ENCODE measurements at places on chromosomes 13 and 19.

DNA sequence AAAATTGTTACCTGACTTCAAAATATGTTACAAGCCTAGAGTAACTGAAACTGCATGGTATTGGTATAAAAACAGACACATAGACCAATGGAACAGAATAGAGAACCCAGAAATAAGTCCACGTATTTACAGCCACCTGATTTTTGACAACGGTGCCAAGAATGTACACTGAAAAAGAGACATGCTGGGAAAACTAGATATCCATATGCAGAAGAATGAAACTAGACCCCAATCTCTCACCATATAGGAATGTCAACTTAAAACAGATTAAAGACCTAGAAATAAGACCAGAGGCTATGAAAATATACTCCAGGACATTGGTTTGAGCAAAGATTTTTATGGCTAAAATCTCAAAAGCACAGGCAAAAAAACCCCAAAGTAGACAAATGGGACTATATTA is 76.5 kb downstream of the LATS2 start:
- DNase-seq: no peak

DNA sequence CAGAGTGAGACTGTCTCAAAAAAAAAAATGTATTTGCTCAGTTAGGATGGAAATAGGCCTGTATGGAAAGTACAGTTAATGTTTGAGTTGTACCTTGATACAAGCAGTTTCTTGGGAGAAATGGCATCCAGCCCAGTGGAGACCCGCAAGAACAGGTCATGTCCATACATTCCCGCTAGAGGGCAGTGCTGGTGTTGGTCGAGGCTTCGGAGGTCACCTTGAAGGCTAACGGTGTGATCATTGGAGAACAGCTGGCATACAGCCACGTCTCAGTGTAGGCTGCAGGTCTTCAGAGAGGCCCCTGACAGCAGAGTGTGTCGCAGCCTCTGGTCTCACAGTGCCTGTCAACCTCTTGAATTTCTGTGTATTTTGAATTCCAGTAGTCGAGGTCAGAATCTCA is 7.5 kb downstream of the ZNF610 start:
- DNase-seq: peak; percentile 35

GRCh38 chr13:91100944-91101343 is 246.5 kb upstream of the MIR17HG start:
- no peak for DNase-seq

DNA sequence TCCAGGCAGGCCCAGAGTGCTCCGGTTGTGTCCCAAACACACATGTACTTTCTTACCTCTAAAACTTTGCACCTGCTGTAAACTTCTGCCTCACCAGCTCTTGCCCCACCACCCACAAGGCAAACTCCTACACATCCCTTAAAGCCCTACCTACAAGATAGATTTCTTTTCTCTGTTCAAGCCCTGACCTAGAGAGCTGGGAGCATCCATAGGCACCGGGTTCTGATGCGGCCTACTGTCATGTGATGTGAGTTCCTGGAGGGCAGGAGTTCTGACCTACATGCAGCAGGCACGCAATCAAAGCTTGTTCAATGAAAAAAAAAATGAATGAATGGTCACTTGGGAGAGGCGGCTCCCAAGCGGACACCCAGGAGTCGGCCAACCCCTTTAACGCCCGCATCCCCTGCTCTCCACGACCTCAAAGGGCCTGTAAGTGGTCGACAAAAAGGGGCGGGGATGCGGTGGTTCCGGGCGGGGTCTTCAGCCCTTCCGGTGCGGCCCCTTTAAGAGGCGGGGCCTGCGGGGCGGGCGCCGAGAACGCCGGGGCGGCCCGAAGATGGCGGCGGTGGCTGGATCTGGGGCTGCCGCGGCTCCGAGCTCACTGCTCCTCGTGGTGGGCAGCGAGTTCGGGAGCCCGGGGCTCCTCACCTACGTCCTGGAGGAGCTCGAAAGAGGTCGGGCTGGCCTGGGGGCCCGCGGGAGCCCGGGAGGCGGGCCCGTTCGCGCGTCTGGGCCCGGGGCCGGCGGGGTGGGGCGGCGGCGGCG is at the start of gene MAP1S:
Gene MAP1S (plus strand): TSS at position 534 of the 765 bp plus-strand sequence. CDS start 23 bp downstream, at position 557.
- peak; percentile 73 for DNase-seq

GRCh38 chr13:25429466-25429865 is 57.7 kb downstream of the ATP8A2 start:
- DNase-seq: no peak

- no peak for DNase-seq
Measured at GRCh38 chr13:85755123-85755522, 44.1 kb downstream of the SLITRK6 start.

- no peak for DNase-seq
Measured at GRCh38 chr13:91702411-91702810, 304.0 kb downstream of the GPC5 start.

GRCh38 chr19:28485292-28485691 is 727.7 kb downstream of the UQCRFS1 start:
- DNase-seq: no peak

GRCh38 chr13:52348071-52348470 is 57.9 kb downstream of the THSD1 start:
- DNase-seq: no peak

- no peak for DNase-seq
Measured at GRCh38 chr13:46899801-46900200, 2.9 kb upstream of the HTR2A start.

DNA sequence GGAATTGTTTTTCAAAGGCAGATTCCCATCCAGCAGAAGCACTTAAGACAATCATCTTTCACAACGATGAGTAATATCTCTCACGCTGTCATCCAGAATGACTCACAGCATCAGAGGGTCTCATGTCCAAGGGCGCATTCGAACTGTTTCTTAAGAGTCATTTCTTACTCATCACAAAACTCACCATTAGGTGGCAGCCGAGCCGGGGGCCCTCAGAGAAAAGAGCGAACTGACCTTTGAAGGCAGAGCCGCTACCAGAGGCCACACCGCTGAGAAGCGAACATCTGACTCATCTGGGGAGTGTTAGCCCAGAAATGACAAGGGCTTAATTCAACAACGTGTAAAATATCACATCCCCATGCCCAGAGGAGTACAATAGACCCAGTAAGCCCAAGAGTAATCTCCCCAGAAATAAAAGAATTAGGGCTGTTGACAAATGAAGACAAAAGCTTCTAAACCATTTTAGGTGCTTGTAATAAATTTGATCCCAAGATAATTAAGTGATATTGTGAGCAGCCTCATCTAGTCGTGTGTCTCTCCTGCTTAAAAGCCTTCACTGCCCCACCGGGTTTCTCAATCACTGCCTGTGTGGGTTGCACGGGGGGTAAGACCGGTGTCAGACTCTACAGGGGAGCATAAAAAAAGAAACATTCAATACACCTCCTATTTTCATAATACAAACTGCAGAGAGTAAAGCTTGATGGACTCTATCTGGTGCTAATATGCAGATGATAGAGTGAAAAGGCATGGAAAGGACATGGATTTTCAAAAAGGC is 96.2 kb downstream of the CYSLTR2 start:
- DNase-seq: peak; percentile 45

DNA sequence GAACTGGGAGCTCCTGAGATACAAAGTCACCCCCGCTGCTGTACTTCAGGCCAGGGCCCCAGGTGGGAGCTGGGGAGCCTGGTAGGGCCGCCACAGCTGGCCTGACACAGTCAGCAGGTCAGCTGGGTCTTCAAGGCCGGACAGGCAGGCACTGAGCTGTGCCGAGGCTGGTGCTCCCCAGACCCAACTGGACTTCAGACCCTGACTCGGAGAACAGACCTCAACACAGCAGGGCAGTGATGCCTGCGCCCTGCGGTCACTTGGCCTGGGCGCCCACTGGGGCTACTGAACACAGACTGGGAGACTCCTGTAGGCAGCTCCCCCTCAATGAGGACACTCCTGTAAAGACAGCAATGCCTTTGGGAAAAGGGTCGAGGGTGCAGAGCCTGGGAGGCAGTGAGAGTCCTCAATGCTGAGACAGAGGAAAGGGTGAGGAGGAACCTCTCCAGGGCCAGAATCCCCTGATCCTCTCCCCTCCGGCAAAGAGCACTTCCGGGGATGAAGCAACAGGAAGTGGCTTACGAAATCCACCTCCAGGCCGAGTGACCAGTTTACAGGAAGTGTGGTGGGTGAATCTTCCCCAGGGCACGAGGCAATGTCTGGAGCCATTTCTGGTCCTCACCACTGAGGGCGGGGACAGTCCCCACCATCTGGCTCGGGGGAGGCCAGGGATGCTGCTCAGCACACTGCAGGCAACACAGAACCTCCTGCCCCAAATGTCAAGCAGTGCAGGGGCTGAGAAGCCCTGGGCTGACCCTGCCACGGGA is 40.8 kb upstream of the ISYNA1 start:
- DNase-seq: no peak

DNA sequence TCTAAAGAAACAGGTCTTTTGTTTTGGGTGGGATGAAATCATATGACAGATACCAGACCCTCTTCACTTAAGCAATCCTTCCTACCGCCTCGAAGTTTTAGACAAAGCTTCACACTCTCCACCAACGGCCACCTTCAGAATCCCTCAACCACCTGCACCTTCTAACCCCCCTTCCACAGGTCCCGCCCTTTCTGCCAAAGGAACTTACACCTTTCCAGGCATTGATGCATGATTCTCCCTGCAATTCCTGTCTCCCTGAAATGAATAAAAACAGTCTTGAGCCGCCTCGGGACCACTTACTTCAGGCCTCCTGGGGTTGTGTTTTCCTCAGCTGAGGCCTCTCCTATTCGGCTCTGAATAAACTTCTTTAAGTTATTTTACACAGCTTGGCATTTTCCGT is 859 bp downstream of the ZNF433 start:
- no peak for DNase-seq

DNA sequence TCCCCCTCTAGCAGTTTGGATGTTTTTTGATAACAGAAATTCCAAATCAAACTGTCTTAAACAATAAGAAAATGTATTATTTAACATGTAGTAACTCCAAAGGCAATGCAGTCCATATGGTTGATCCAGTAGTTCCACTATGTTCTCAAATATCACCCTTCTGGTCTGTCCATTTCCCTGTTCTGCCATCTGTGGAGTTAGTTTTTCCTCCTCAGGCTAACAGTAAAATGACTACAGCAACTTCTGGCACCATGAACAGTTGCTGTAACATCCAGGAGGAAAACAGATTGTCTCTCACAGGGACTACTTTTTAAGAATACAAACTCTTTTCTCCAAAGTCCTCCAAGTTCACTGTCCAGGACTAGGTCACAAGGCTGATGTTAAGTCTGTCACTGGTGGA is 455.4 kb downstream of the FGF14 start:
- no peak for DNase-seq

GRCh38 chr19:41597600-41598041 is 21.7 kb downstream of the CEACAM21 start:
- DNase-seq: peak; percentile 59

DNA sequence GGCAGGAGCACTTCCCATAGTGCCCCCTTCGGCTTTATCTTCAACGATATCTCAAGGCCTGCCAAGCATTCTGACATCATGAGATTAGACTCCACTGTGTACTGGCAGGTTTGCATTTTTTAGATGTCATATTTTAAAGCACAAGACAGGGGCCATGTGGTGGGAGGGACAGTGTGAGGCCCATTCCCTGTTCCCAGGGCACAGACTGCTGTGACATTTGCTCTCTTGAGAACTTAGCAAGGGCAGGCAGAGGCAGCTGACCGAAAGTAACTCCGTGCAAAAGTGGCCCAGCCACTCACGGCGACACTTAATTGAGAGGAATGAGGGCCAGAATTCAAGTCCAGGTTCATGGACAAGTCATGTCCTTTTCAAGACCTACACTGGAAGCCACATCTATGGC is 201.8 kb downstream of the COL4A1 start:
- no peak for DNase-seq

- no peak for DNase-seq
Measured at GRCh38 chr19:14056741-14057356, 5.0 kb downstream of the PALM3 start.

DNA sequence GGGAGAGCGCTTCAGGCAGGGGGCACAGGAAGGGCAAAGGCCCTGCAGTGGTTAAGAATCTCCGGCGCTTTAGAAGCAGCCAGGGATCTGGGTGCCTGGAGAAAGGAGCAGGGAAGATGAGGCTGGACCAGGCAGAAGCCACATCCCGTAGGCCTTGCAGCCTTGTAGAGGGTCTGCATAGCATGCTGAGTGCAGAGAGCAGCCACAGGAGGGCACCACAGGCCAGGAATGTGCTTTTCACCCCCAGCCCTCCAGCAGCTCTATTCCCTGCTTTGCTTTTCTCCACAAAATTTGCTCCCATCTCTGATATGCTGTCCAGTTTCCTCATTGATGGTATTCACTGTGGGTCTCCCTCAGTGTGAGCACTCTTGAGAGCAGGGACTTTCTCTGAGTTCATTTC is 5.7 kb downstream of the WDR62 start:
- peak; percentile 23 for DNase-seq

DNA sequence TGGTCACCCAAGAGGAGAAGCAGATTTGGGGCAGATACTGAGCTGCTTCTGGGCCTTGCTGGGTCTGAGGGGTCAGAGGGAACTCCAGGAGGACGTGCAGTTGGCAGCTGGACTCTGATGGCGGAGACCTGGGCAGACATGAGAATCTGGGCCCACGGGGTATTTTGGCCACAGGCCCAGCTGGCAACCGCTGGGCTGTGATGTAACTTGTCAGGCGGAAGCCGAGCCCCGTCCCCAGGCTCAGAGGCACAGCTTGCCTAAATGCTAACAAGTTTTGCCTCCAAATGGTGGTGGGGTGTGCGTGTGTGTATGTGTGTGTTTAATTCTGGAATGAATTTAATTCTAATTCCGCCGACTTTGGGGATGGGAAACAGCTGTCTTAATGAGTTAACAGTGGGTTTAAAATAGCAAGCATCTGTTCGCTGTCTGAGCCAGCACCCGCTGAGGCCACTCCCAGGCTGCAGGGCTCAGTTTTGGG is 11.6 kb downstream of the ZNRF4 start:
- DNase-seq: no peak

- no peak for DNase-seq
Measured at GRCh38 chr13:60143775-60144174, 20.0 kb downstream of the DIAPH3 start.

- no peak for DNase-seq
Measured at GRCh38 chr19:52936151-52936953, 13.1 kb upstream of the ZNF888 start.

- DNase-seq: no peak
Measured at GRCh38 chr13:79406597-79406908, 498 bp upstream of the RBM26 start.

GRCh38 chr19:55333870-55334269 is 5.8 kb upstream of the KMT5C start:
- no peak for DNase-seq
